ENCODE measurements at places on chromosomes 4 and X. TPM values are rescaled to one million over a fixed set of nuclear protein-coding genes. Genes with fewer than 3 reads are reported as not detected.

- DNase-seq: no peak
Observed at GRCh38 chrX:48505481-48505880, 3.3 kb upstream of the PORCN start.

DNA sequence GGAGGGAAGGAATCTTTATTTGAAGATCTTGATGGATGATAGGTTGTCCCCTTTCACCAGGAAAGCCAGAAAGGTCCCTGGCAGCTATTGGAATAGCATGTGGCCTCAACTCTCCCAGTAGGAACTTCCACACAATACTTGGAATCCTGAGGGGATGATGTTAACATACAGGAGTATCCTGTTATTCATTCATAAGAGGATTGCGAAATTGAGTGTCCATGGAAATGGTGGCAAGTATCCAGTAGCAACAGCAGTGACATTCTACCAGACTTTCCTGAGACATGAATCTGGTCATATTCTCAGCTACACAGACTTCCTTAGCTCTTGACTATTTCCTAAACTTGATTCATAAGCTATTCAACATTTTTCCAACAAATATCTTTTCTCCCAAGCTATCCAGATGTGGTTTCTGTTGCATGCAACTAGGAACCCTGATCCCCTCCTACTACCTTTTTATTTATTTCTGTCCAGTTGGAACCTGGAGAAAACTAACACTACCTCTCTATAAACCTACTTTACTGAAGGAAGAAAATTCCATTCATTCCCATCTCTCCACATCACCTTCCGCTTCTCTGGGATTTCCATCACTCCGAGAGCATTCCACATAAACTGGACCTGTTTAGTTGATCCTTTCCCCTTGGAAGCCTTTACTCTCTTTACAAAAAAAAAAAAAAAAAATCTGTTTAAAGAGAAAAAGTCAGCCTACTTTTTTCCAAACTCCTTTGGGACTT lies 101.8 kb downstream of the ANXA5 start:
- no peak for DNase-seq

The PJA1 gene
- total RNA-seq: 56.6 TPM

GRCh38 chrX:130097507-130098209 lies 12.6 kb downstream of the ELF4 start:
- peak; percentile 36 for DNase-seq

DNA sequence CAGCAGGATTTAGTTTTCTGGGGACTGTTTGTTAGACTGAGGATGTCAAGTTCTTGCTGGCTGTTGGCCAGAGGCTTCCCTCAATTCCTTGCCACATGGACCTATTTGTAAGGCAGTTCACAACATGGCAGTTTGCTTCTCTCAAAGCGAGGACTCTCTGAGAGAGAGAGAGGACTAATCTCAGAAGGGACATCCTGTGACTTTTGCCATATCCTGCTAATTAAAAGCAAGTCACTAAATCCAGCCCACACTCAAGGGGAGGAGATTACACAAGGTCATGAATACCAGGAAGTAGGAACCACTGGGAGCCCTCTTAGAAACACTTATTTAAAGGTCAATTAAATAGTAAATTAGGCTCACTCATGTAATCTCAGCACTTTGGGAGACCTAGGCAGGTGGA lies 38.2 kb downstream of the PPP1R2C start:
- no peak for DNase-seq
